Kidney (tissue), 22 donors: ENCODE measurements at places on chromosomes 3 and 15.

DNA sequence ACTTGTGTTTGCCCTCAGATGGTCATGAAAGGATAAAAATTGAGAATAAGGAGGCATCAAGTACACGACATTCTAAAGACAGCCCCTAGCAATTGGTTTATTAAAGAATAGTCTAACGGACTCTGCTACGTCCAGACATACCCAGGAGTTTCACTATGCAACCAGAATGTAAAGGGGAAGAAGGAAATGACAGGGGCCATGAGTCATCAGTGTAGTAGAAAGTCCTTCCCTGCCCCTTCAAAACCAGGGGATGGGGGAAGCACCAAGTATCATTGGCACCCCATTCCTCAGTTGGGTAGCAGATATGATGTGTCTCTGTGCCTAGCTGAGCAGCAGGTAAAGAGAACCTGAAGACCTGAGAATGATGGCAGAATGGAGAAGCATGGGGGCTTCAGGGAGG lies 367.4 kb downstream of the IL20RB start:
- DNase-seq: no peak

- peak; percentile 92 for DNase-seq
Observed at GRCh38 chr3:55445551-55445950, 41.6 kb downstream of the WNT5A start.

DNA sequence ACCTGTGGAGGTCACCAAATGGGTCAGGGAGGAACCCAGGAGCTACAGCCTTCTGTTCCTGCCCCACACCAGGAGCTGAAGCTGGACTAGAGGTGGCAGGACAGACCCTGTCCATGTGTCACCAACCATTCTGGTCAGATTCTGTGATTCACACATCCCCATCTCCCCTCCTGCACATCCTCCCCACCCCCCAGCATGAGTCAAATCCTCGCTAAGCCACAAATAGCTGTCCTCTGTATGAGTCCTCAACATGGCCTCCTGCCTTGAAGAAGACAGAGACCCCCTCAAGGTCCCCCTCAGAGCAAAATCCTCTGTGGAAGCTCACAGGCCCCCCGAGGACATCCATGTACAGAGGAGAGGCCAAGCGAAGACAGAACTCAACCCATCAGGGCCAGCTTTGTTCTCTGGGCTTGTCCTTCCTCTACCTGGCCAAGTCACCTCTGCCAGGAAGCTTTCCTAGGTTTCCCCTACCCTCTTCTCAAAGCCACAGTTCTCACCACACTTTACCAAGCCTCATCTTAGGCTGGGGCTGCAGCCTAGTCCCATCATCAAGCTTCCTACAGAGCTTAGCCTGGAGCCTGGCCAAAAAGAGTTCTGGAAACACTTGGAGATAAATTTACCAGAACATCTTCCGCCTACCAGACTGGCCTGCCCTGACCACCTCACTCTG lies 17.1 kb downstream of the CACNA2D2 start:
- no peak for DNase-seq

- no peak for DNase-seq
Observed at GRCh38 chr3:187006864-187007630, 76.7 kb downstream of the ST6GAL1 start.

- peak; percentile 80 for DNase-seq
Observed at GRCh38 chr3:36729204-36730056, 34.9 kb downstream of the DCLK3 start.

- no peak for DNase-seq
Observed at GRCh38 chr15:75321711-75322110, 14.2 kb upstream of the COMMD4 start.
